Calu3 (cell line): ENCODE measurements at places on chromosomes 7 and 10. TPM values are rescaled to one million over a fixed set of nuclear protein-coding genes. Genes with fewer than 3 reads are reported as not detected.

GLRX3 gene
- 61.4 and 79.8 TPM in 2 replicates for total RNA-seq

LLCFC1 gene
- total RNA-seq: not detected in 2 replicates

DNA sequence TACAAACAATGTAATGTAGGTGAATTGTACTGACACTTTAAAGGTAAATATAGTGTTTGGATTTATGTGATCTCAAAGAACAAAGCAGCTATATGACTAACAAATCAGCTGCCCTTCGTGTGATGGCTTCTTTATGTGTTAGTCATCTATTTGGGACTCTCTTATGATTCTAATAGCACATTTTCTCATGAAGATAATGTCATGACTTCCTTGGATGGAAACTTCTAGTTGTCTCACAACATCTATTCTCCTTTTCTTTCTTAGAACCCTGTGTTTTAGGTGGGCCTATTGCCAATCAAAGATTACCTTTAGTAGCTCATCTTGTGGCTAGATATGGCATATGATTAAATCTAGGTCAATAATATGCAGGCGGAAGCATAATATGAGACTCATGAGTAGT, 45.0 kb downstream of the TMEM106B start:
- DNase-seq: no peak

DNA sequence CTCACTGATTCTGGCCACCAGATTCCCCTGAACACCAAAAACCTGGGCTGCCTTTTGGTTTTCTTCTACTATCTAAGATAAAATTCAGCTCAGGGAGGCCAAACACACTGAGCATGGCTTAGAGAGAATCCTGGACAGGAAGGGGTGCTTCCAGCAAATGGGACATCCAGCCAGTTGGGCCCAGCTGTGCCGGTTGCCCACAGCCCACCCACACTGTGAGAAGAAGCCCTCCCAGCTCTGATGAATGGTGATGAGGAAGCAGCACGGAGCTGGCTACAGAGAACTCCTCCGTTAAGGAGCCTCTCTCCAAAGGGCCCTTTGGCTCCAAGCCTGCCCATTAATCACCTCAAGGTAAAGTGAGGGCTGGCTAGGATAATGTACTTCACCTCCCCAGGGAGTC, 15.9 kb downstream of the LRRC18 start:
- no peak for DNase-seq

GRCh38 chr10:22369434-22370072, 24.3 kb downstream of the SPAG6 start:
- DNase-seq: no peak

DNA sequence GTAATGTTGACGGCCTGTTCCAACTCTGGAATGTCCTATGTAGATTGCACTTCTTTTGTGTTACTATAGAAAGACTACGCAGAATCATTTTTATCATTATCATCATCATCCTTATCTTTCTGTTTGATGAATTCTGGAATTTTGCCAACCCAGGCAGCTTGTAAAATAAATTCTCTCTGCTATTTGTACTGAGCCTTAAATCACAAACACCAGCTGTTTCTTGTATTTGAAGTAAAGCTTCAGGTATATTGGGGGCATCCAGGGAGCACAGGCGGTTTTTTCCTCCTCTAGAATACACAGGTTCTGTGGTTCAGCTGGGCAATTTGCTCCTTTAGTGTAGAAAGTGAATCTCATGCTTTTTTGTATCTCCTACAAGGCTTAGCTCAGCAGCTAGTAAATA, 14.9 kb upstream of the CPA5 start:
- DNase-seq: no peak

DNA sequence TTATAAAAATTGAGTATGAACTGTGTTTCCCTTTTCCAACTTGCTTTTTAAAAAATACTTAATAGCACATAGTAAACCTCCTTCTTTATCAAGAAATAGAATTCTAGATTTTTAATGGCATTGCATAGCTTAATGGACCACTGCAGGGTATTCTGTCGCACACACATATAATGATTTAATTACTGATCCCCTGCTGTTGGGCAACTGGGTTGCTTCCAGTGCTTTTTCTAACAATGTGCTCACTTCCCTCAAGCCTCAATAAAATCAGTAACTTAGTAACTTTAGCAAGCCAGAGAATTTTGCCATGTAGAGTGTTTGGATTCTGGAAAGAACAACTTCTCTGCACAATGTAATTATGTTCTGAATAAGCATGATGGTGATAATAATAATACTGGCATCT, 49.1 kb upstream of the PDLIM1 start:
- no peak for DNase-seq

DNA sequence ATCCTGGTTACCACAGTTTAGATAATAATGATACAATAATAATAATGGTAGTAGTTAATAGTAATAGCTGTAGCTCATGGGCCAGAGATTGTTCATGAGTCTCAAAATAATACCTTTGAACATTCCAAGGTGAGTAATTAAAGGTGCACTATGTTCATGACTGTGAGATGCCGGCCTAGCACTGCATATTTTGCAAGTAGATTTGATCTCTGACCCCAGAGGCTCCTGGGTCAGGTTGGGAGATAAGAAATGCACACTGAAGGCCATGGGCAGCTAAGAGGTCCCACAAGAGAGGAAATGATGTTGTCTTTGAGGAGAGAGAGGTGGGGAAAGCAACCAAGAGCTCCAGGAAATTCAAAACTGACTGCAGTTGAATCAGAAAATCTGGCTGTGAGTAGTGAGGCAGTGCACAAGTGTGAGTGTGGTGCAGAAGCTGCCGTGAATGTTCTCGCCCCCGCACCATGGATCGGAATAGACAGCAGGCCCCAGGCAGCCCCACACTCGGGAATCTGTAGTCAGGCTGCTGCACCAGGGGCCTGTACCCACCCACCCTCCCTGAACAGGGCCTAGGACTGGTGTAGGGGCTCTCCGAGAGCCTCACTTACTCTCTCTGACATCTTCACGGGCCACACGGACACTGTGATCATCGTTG, 11.9 kb downstream of the CPXM2 start:
- DNase-seq: no peak

DNA sequence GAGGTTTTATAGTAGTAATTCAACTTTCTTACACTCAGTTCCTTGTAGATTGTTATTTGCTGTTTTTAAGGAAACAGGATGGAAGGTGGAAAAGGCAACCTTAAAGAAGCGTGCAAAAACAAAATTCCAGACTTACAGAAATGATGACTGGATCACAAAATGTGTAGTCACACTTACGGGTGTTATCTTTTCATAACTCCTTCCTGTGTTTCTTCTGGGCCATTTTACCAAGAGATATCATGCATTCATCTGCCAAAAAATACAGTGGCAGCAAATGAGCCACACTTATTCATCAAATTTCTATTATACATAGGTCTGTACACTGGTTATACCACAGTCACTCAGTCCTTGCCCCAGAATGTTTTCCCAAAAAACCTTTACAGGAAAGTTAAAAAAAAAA, 94.3 kb upstream of the IL6 start:
- no peak for DNase-seq

DNA sequence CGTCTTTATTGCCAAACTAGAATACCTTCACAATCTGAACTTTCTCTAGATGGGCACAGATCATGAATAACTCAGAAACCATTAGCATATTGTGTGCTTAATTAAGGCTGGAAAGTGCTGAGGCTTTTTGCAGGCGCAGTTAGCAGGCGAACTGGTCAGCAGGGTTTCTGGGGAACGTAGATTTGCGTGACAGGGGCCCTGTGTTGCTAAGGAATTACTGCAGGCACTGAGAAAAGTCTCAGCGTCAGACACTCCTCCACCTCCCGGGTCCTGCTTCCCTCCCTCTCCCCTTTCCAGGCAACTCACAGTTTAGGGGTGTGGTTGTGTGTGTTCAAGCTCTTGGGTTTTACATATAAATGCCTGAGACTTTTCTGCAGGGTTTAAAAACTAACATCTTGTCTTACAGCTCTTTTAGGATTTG, 2.2 kb downstream of the MAP3K8 start:
- no peak for DNase-seq

HECW1 gene
- total RNA-seq: 0.17 and 0.33 TPM in 2 replicates

DNA sequence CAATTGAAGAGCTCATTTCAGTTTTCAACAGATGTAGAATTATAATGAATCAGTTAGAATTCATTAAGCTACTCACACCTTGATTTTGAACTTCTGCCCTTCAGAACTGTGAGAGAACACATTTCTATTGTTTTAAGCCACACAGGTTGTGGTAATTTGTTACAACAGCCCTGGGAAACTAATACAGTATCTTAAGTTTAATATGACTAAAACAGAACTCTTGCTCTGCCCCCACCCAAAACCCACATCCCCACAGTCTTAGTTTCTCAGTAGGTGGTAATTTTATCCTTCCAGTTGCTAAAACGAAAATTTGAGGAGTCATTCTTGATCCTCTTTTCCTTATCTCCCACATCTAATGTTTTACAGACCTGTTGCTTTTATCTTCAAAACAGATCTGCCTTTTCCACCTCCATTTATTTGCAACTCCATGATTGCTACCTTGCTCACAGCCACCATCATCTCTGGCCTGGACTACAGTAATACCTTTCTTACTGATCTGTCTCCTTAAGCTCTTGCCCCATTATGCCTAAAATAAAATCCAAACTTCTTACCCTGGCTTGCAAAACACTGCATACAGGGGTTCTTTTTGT, 72.8 kb upstream of the NXPH1 start:
- DNase-seq: no peak

DNA sequence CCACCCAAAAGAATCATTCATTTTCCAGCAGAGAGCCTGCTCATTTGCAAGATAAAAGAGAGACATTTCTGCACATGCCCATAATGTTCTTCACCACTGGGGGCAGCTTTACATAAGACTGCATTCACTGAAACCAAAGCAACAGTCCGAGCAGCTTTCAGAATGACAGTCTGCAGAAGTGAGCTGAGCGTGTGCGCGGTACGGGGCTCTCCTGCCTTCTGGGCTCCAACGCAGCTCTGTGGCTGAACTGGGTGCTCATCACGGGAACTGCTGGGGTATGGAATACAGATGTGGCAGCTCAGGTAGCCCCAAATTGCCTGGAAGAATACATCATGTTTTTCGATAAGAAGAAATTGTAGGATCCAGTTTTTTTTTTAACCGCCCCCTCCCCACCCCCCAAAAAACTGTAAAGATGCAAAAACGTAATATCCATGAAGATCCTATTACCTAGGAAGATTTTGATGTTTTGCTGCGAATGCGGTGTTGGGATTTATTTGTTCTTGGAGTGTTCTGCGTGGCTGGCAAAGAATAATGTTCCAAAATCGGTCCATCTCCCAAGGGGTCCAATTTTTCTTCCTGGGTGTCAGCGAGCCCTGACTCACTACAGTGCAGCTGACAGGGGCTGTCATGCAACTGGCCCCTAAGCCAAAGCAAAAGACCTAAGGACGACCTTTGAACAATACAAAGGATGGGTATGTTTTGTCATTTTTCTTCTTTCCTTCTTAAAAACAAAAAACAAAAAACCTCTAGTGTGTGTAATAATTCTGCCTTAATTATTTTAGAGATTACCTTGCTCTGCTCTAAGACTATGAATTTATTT, at the start of gene LRRTM3:
TSS of gene LRRTM3 (plus strand) at position 141 of the 820 bp plus-strand sequence.
- peak; percentile 72 for DNase-seq

DNA sequence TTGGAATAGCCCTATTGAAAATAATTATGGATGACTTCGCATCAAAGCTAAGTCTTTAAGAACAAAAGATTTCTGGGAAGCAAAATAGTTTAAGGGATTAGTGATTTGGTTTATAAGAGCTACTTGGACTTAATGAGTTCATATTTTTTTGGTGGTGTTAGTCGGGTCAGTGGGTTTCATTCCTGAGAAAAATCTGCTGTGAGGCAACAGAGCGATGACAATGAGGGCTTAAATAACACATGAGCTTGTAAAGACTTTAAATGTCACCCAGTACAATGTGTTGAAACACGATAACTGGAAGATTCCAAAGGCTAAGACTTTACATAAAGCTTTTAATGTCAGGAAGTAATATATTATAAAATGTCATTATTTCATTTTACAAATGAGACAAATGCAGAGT, 178.8 kb downstream of the ARL4A start:
- DNase-seq: no peak
